ENCODE measurements at places on chromosomes 7 and 10.

- peak; percentile 69 for DNase-seq
Measured at GRCh38 chr10:62244785-62245467, 23.7 kb downstream of the RTKN2 start.

DNA sequence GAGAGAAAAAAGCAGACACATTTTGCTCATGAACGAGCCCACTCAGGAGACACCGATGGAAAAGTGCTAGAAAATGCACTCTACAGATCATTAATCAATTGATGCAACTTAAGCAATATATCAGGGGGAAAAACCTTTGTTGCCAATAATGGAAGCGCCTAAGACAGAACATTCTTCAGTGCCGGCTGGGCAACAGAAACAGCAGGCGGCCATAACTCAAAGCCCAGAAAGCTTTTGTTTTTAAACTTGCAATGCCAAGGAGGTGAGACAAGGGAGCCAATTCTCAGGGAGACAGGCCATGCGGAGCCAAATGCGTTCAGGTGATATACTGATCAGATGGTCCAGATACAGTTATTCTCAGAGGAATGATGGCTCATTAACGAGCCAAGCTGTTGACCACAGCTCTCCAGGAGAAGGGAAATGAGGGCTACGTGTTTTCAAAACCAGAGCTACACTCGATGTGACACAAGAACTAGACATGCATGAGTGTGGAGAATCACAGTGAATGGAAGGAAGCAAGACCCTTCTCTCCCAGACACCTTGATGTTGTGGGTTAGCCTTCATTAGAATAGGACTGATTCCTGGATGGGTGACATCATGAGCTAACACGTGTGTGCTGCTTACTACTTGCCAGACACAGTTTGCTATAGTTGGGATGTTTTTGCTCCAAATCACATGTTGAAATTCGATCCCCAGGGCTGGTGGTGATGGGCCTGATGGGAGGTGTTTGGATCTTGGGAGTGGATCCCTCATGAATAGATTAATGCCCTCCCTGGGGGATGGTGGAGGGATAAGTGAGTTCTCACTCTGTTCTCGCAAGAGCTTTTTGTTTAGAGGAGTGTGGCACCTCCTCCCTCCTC is 79.1 kb upstream of the KCNMA1 start:
- DNase-seq: no peak

GRCh38 chr10:90589825-90590224 is 268.0 kb downstream of the HTR7 start:
- DNase-seq: no peak

- DNase-seq: no peak
Measured at GRCh38 chr7:70214071-70214470, 615.8 kb downstream of the AUTS2 start.

DNA sequence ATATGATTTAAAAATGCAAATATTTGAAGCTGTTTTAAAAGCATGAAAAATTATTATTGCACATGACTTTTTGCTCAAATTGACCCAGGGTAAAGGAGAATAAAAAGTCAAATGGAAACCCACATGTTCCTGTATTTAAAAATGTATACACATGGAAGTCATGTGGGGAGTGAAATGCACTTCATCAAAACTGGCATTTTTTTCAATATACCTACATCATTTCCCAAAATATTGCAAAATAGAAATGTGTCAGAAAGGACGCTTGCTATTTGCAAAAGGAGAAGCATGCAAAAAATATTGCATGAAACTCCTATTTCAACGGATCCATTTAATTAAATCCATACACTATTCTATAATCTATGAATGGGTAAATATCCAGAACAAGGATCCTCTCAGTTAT is 117.0 kb downstream of the POU6F2 start:
- DNase-seq: no peak

- DNase-seq: no peak
Measured at GRCh38 chr10:57162231-57162630, 801.2 kb upstream of the ZWINT start.

GRCh38 chr7:16944936-16945335 is 63.2 kb upstream of the AGR3 start:
- no peak for DNase-seq

Measured in urinary bladder (tissue), 4 donors.